ENCODE measurements at places on chromosomes 7 and 10.

DNA sequence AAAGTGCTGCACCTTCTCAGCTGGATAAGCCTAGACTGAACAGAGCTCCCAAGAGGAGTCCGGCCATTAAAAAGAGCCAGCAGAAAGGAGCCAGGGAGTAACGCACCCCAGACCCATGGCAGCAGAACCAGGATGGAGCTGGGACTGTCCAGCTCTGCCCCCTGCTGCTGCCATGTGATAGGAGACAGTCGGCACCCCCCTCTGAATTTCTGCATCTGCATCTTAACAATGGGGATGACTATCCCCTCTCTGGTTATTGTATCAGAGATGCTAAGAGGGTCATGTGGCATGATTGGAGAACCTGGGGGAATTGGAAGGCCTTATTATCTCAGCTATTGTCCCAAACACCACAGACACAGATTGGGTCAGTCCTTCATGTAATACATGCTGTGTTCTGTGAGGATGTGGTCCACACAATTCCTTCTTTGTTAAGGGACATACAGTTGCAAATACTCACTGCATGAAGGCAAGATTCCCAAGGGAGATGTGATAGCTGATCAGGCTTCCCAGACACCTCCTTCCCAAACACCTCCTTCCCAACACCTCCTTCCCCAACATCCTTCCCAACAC lies 29.3 kb downstream of the PLEKHS1 start:
- no peak for DNase-seq

DNA sequence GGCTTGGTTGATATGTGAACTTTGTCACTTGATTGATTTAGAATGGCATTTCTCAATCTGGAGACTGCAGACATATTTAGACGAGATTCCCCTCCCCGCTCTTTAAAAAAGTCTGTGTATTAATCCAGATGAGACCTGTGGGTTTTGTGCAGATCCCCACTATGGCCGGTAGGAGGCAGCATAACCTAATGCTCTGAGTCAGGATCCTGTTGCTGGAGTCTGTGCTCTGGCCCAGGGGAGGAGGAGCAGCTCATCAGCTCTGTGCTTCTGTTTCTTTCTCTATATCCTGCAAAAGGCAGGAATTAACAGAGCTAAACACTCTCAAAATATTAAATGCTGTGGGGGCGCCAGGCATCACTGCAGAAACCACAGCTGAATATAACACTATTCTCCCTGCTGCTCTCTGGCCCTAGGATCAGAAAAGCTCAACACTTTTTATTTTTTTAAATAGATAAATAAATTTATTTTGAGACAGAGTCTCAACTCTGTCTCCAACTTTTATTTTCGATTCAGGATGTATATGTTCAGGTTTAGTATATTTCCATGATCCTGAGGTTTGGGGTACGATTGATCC lies 23.9 kb upstream of the SEPHS1 start:
- peak; percentile 80 for DNase-seq

- DNase-seq: no peak
These were observed 58.6 kb downstream of the PCDH15 start for GRCh38 chr10:54742416-54742815.

DNA sequence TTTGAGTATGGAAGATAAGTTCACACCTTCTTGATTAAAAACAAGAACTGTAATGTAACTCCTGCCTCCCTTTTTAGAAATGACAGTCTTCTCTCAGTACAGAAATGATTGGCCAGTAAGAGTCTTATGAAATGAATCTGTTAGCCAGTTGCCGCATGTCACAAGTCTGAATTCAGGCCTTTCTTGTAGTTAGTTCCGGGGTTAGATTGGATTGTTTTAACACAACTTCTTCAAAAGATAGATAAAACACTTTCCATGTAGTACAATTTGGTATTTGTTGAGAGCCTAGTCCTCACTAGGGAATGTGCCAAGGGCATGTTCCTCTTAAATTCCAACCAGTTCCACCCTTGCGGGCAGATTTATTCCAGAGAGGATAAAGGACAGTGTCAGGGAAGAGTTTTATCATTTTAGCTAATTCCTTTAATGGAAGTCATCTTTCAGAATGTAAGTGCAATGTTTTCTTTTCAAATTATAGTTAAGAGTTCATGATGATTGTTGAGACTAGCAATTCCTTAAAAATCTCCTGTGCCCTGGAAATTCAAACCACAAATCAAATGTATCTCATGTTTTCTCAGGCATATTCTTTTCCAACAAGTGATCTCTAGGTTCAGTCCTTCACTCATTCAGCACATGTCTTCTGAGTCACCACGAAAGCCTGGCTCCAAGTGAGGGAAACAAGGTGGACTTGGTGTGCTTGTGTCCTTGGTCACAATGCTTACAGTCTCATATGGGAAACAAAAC lies 4.1 kb downstream of the FHIP2A start:
- DNase-seq: no peak

DNA sequence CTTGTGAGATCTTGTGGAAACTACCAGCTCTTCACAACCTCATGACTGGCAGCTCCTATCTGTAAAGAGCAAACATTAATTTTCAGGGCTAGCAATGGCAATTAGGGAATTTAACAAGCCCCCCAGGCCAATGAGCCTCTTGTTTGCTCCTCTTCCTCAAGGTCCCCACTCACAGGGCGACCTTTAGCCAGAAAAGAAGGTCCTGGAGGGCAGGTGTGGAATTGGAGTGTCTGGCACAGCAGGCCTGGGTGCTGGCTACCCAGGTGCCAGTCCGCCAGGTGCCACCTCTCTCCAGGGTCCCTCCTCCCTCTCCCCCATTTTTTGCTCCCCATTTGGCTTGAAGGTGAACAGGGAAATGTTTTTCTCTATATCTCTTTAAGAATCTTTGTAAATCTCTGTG lies 1.9 kb upstream of the CEP55 start:
- no peak for DNase-seq

DNA sequence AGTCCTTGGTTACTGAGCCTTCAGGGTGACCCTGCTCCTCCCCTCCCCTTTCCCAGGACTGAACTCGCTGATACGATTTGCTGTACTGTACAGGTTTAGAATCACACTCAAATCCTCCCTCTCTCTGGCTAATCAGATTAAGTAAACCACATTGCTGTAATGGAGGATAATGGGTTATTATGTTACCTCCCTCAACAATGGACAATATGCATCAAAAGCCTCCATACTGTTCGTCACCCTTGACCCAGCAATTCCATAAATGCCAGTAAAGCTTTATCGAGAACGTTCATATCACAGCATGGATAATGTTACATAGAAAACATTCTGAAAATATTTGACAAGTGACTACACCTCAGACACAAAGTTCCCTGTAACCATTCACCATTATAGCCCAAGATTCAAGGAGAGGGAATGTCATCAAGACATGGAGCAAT lies 61.7 kb downstream of the FAM107B start:
- DNase-seq: peak; percentile 61

GRCh38 chr7:25964483-25964991 lies 187.5 kb upstream of the NFE2L3 start:
- no peak for DNase-seq

- DNase-seq: no peak
These were observed 53.0 kb downstream of the STEAP1B start for GRCh38 chr7:22447008-22447407.

GRCh38 chr10:91328320-91328984 lies 81.7 kb upstream of the HECTD2 start:
- no peak for DNase-seq

Measured in NCI-H524 (cell line).